ENCODE measurements at places on chromosomes 5 and 9.

DNA sequence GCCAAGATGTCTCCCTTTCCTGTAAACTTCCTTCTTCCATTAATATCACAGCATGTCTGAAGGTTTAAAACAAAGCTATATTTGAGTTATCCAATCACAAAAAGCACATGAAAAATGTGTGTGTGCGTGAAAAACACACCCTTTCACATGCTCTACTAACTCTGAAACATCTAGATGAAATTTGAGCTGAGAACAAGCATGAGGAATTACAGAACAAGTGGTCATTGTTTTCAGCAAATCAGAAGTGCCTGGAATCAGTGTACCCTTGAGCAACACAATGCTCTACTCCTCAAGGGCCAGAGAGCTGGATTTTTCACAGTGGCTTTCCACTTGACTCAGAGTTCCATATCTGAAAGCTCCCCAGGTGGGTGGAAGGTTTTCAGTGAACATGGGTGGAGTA is 255.9 kb downstream of the PSAT1 start:
- DNase-seq = no peak

- DNase-seq = no peak
Observed at GRCh38 chr5:21823588-21823987, 1029.6 kb downstream of the CDH12 start.

DNA sequence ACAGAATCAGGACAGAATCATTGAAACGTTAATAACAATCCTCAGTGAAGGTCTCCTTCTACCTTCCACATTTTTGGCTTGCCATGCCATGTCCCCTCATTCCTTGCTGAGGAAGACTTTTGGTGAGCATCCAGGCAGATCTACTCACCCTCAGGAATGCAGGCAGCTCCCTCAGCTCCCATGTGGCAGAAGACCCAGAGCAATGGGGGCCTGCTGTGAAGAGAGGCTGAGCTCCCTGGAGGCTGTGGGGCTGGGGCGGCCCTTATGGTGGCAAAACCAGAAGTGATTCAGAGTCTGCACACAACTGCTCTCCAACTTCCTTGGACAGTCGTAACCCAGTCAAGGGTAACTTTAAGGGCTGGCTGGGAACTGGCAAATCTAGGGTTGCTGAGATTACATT is 247.2 kb upstream of the EFNA5 start:
- DNase-seq = no peak

DNA sequence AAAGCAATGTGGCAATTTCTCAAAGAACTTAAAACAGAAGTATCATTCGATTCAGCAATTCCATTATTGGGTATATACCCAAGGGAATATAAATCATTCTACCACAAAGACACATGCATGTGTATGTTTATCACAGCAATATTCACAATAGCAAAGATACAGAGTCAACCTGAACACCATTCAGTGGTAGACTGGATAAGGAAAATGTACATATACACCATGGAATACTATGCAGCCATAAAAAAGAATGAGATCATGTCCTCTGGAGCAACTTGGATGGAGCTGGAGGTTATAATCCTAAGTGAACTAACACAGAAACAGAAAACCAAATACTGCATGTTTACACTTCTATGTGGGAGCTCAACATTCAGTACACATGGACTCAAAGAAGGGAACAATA is 21.4 kb upstream of the FYB1 start:
- DNase-seq = no peak

DNA sequence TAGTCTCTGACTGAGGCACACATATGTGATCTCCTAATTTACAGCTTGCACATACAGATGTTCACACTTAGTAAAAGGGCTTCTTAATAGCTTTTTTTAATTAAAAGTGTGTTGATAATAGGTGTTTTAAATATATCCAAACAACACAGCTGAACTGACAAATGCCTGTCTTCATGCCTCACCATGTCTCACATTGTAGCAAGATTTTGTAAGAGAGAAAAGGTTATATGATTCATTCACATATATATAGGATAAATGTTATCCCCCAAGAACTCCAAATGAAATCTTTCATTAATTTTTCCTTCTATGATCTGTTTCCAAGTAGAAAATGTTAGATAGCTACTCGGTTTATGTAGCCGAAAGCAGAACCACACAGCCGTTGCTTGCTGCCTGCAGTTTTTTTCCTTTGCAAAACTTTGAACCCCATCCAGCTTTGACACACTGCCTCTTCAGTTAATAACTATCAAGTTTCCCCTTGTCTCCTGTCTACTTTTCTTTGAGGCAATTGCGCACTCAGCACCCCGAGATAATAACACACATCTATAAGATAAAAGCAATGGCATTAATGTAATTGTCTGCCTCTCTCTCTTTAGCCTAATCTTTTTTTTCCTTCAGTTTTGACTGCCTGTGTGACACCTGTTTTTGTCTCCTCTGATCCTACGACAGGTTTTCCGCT is 299.2 kb downstream of the BNC2 start:
- DNase-seq = no peak

DNA sequence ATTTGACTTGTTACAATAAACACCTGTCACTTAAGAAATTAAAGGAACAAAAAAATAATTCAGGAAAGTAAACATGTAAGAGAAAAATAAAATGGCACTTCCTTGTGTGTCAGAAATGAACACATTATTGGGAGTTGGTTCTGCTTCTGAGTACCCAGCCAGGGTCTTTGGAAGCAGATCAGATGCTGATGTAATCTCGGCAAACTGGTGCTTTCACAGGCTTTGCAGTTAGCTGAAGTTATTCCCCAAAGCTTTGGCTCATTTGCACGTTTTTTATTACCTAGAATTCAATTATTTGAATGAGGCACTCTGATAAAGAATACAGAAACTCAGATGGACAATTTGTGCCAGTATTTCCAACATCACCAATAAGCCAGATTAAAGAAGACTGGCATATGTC is 10.9 kb downstream of the CDH18 start:
- DNase-seq = no peak

- no peak for DNase-seq
Observed at GRCh38 chr5:148541054-148541835, 113.1 kb downstream of the HTR4 start.

- no peak for DNase-seq
Observed at GRCh38 chr5:83839788-83840187, 119.1 kb upstream of the HAPLN1 start.

- DNase-seq = no peak
Observed at GRCh38 chr9:136355616-136356557, 7.7 kb downstream of the DNLZ start.

- DNase-seq = no peak
Observed at GRCh38 chr9:120894321-120895148, 17.5 kb upstream of the PHF19 start.

DNA sequence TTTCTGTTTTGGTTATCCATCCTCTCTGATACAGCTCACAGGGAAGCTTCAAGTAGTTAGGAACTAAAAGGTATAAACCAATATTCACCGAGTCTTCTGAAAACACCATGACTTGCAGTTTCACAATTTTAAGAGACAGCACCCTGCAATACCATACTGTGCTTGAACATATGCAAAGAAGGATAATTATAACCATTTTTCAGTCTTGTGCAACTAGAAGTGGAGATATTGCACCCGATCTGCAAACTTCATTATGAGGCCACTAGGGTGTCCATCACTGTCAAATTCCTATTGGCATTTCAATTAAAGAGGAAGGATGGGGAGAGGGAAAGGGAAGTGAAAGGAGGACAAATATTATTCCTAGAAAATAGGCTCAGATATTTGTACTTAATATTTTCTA is 32.4 kb upstream of the CEP120 start:
- no peak for DNase-seq

GRCh38 chr5:11904265-11904906 is at the start of gene CTNND2:
CTNND2 (minus strand) TSS chr5:11904446; CDS start chr5:11903853, 593 bp downstream.
- DNase-seq = peak; percentile 87

DNA sequence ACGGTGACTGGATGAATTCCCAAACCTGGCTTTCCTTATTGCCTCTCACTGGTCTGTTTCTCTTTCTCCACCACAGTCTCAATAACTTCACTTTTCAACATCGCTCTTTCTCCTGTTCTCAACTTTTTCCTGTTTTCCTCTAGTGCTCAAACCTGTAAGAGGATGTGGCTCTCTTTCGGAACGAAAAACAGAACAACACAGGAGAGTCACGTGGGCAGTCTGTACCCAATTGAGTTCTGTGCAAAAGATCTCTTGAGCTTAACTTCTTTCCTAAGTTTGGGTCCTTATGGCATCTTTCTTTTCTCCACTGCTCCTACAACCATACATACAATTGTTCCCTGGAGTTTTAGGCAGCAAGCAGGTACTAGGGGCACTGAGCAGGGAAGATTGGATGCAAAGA is 8.9 kb downstream of the HAVCR1 start:
- DNase-seq = no peak

DNA sequence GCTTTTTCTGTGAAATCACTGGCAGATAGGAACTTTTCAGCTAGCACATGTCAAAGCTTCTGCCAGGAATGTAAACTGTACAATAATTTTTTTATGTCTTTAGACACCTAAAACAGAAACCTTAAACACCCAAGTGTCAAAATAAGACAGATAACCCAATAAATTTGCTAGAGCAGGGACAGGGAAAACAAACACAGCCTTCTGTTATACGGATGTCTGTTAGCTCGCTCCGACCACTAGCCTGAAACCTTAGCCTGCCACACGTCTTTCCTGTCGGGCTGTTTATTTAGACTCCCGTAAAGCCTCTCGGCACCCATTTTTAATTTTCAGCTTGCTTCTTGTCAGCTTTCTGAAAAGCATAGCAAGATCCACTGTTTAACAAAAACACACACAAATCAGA is 355.4 kb upstream of the SLC24A2 start:
- DNase-seq = no peak

DNA sequence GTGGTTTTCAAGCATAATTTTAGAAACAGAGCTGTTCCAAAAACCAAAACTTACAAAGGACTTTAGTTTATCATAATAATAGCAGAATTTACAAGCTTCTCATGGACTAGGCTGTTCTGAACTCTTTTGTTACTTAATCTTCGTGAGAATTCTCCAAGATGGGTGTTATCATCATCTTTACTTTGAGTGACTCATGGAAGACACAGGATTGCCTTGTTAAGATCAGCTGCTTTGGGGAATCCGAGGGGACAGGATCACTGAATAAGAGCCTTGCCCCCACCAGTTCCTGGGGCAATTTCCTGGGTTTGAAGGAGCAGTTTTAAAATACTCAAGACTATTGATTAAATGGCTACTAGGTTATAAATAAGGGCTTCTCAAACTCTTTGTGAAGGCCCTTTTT is 80.5 kb downstream of the CFAP90 start:
- DNase-seq = no peak

GRCh38 chr9:12908895-12909294 is 134.1 kb downstream of the LURAP1L start:
- no peak for DNase-seq

GRCh38 chr9:17936365-17936764 is 357.5 kb downstream of the SH3GL2 start:
- DNase-seq = no peak

DNA sequence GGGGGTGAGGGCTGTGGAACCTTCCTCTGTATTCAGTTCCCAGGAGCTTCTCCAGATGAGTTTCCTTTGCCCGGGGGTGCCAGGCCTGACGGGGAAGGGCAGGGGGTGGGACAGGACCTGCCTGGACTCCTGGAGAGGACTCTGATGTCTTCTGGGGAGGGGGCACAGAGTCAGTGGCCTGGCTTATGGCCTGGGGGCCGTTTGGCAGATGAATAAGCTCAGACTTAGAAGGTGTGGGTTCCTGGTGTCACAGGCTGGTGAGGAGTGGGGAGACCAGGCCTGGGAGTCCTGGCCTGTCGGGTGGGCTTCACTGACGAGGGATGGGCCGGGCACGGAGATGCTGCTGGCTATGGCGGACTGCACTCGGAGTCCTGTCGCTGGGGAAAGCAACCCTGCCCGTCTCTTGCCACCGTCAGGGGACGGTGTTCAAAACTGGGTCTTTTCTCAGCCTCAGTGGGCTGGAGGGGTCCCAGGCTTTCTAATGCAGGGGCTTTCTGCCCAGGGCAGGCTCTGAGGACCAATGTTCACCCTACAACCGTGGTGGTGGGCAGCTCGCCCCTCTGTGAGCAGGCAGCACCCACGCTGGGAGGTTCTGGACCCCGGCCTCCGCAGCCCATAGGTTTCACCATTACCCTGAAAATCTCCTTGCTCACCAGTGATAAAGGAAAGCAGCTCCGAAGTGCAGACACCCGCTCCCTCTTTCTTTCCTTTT is 16.2 kb downstream of the COL5A1 start:
- no peak for DNase-seq

All from type B pancreatic cell (in vitro differentiated cells).